ENCODE measurements at places on chromosomes 6 and 20.

DNA sequence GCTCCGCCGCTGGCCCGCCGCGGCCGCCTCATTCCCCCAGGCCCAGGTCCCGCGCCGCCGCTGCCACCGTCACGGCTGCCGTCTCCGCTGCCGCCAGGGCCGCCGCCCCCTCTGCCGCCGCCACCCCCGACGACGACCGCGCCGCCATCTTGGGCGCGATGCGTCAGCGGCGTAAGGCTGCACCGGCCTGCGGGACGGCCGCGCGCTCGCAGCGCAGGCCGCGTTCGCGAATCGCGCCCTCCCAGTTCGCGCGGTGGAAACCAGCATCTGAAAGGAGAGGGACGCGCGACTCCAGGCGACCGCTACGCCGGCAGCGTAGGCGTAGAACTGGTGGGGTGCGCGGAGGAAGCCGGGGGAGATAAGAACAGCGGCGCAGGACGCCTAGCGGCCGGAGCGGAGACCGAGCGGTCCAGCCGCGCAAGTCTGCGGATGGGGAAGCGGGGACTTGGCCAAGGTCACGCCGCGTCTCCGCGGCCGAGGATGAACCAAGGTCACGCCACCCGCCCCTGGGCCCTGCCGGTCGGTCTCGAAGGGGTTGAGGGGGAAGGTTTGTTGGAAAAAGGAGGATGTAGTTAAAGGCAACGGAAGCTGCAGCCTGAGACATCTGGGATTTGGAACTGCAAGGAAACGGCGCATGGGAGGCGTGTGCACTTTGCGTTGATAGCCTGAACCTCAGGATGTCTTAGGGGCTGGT, at the start of gene NUDT3:
Gene NUDT3, minus strand, starts transcription at position 173 of the 694 bp plus-strand sequence. CDS start 307 bp downstream, outside the sequence.
- peak; percentile 94 for DNase-seq

DNA sequence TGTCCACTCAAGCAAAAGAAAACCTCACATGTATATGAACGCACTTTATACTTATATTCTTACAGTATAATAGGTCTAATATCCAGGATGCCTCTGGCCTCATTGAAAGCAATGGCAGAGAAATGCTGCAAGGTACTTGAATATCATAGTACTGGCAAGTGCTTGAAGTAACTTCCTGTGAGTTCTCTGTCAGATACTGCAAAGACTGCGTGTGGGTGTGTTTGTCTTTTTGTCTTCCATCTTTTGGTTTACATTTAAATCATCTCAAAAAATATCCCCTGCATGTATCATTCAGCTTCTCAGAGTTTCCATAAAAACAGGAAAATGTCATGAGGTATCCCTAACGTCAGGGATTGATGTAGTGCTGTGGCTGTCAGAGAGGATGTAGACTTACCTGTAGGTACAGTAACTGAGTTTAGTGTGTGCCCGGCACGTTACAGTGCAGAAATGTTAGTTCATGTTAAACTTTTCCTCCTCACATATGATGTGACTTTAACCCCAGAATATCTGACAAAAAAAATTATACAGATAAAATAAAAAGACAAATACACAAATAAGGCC, 184.3 kb downstream of the DST start:
- no peak for DNase-seq

- no peak for DNase-seq
Measured at GRCh38 chr20:16195671-16196070, 377.6 kb downstream of the KIF16B start.

DNA sequence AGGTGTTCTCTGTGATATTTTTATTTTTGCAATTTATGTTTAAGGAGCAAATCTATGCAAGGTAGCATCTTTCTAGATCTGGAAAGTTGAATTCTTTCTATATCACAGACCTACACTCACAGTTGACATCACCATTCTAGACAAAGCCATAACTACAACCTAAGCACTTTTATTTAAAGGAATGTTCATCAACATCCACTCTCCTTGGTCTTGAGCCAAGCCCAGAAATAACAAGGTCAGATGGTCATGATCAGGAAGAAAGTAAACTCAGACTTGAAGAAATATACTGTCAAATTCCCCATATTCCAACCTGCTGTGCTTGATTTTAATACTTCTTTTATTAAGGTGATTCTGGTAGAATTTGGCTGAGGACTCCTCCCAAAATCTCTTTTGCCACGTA, 32.2 kb downstream of the MMUT start:
- no peak for DNase-seq

DNA sequence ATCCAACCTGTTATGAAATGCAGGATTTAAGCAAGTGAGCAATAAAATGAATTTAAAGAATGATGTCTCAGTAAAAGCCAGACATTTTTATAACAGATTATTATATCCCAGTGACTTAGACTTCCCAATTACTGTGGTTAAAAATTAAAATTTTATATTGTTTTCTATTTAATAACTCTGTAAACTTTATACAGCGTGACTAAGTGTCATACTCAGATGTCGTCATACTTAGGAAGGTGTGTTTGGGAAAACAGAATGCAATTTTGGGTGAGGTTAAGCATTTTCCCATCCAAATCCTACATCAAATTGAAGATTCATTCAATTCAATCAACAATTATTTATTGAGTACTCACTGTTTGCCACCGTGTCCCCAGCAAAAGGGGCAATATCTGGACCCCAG, 31.4 kb upstream of the FRMD1 start:
- no peak for DNase-seq

DNA sequence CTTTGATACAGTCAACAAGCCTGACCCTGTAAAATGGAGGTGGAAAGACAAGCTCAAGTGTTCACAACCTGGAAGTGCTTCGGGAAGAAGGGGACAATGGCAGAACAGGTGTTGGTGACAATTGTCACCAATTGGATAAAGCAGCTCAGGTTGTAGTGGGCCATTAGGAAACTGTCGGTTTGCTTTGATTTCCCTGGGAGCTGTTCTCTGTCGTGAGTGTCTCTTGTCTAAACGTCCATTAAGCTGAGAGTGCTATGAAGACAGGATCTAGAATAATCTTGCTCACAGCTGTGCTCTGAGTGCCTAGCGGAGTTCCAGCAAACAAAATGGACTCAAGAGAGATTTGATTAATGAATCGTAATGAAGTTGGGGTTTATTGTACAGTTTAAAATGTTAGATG, 15.0 kb downstream of the CCR6 start:
- no peak for DNase-seq

GRCh38 chr6:145241039-145241438, 494.3 kb downstream of the EPM2A start:
- DNase-seq: no peak

GRCh38 chr6:72032086-72032485, 145.7 kb downstream of the RIMS1 start:
- DNase-seq: no peak

DNA sequence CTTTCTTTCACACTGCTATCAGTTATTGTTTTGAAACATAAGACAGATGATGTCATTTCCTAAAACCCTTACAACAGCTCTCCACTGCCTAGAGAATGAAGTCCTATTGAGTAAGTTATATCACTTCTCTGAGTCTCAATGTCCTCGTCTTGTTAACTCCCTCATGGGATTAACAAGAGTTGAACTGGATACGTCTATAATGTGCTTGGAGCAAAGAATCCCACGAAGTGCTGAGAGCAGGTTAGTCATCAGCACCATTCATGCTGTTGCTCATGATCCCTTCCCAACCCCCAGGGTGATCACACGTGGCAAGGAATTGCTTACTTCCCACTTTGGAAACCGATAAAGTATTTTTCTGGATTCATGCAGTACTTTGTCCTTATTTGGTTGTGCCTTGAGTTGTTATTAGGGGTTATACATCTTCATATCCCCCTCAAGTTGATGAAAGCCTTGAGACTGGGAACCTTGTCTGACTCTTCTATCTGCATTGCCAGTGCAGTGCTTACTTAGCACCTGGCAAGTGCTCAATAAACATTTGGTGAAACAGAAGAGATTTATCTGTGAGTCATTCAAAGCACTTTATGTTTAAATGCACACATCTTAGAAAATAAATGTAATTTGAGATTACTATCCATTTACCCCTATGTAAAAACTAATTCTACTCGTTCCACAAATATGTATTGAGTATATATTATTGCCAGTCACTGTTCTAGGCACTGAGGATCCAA, 487.5 kb downstream of the EPM2A start:
- DNase-seq: no peak

DNA sequence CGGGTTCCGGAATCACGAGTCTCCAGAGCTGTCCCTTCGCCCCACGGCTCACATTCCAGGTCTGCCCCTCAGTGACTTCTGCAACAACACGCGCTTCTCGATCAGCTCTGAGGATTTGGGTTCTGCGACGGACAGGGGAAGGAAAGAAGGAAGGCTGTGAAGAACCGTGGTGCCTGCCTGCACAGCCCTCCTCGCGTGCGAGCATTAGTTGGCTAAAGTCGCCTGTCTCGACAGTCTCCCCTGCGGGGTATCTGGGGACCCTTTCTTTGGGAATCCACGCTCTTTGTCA, 23.1 kb downstream of the VPS52 start:
- DNase-seq: no peak

GRCh38 chr6:169799474-169799926, 48.1 kb downstream of the ERMARD start:
- no peak for DNase-seq

- DNase-seq: no peak
Measured at GRCh38 chr6:39062014-39062740, 13.6 kb downstream of the GLP1R start.

DNA sequence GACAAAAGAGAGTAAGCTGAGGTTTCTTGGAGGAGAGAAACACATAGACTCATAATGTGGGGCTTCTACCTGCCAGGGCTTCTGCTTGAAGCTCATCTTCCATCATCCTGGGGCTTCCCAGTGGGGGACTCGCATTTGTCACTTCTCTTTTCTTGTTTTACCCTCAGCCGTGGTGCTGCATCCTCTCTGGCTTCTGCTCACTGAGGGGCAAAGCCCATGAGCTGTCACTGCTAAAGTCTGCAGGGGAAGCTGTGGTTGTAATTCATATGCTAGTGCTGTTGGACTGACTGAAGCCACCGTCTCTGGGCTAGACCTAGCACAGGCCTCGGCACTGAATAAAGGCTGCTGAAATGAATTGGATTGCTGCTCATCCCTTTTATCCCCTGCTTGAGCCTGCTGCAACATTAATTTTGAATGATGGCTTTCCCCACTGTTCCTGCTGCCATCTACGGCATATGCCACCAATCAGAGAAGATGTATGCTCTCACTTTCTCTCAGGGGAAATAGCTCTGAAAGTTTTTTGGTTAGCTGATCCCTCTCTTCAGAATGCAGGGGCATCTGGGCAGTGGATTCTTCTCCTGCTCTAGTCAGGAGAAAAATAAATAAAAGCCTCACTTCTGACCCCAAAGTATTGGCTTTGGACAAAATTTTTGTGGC, 568.4 kb upstream of the MAP3K7 start:
- DNase-seq: no peak

All from activated naive CD8-positive, alpha-beta T cell treated with anti-CD3 and anti-CD28 coated beads, Interleukin-2, amount 50 U/mL, for 24 hours (primary cell).